Activated CD4-positive, alpha-beta T cell treated with anti-CD3 and anti-CD28 coated beads, Interleukin-10, Interleukin-2, amounts not matched to agents 100 ng/mL and 50 ng/mL, durations not matched to agents 16 hours and 8 hours (primary cell): ENCODE measurements at places on chromosomes 3 and 15.

DNA sequence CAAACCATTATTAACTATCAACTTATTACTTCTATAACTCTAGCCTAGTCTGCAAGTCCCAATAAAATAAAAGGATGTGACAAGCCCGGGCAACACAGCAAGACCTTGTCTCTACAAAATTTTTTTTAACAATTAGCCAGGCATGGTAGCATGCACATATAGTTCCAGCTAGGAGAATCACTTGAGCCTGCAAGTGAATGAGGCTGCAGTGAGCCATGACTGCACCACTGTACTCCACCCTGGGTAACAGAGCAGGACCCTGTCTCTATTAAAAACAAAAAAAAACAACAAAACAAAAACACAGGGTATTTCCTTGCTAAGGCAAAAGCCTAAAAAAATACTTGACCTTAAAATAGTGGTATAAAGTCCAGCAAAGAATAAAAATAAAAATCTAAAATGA is 31.4 kb downstream of the ANKRD28 start:
- DNase-seq: no peak

DNA sequence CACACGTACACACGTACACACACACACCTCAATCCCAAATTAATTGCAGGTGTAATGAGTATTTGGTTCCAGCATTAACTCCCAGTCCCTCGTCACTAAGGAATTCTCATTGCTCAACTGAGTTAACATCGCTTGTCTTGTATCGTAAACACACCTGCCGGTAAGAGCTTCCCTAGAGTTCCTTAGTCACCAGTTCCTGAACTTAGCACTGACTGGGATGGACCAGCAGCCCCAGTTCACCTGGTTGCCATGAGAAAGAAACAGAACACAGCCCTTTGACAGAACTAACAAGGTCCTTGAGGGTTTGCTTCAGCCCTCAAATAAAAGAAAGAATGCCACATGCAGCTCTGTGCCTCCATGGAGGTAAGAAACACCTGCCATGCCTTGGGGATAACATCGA is 66.3 kb upstream of the SLCO3A1 start:
- no peak for DNase-seq

- DNase-seq: no peak
These were observed 861.9 kb upstream of the SEMA6D start for GRCh38 chr15:46855388-46855787.

GRCh38 chr3:81778678-81779182 is 17.3 kb upstream of the GBE1 start:
- DNase-seq: no peak

DNA sequence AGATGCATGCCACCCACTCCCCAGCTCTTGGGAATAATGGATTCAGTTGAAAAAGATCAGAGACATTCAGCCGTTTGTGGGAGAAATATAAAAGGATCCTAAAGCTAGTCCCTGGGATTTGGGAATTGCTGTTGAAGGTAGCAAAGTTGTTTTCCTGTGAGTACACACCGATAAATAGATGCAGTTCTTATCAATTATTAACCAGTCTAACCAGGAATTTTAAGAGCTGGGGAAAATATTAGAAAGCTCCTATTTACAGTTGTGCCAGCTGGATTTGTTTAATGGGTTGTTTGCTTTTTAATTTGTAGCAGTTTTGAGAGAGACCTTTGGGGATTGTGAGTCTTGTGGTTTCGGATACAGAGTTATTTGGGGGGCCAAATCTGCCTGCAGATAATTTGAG is 44.2 kb upstream of the SKOR1 start:
- no peak for DNase-seq

DNA sequence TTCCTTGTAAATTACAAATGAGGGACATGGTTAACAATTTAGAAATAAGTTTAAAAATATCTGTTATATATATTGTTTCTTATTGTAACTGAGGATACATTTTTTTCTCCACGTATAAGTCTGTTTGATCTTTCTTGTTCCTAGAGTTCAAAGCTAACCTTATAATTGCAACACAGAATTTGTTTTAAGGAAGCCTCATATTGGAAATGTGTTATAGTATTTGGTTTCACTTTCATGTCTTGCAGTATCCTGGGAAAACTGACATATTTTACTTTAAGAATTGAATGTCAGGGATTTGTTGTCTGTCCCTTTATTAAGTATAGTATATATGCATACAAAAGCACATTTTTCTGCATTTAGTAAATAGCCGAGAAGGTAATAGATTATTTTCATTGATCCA is 23.5 kb upstream of the NIT2 start:
- DNase-seq: no peak

GRCh38 chr3:155859859-155860258 is 5.6 kb upstream of the SLC33A1 start:
- DNase-seq: no peak
